ENCODE measurements at places on chromosomes 7 and 10.

GRCh38 chr10:112672706-112673105, 225.7 kb downstream of the VTI1A start:
- no peak for DNase-seq

GRCh38 chr7:22811746-22812280, 10.8 kb downstream of the TOMM7 start:
- no peak for DNase-seq

DNA sequence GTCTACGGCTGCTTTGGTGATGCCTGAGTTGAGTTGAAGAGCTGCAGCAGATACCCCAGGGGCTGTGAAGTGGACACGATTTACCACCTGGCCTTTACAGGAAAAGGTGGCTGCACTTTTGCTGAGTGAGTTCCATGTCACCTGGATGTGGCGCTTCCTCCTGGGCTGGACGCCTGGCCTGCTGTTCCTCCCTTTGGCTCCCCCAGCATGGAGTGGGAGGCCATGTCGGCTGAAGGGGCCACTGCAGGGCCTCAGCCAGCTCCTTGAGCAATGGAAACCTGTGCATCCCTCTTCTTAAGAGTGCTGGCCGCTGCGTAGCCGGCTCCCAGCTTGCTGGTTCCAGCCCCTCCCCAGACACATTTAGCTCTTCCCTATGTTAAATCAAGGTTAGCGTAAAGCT, 221.0 kb downstream of the GLRX3 start:
- DNase-seq, result no peak

DNA sequence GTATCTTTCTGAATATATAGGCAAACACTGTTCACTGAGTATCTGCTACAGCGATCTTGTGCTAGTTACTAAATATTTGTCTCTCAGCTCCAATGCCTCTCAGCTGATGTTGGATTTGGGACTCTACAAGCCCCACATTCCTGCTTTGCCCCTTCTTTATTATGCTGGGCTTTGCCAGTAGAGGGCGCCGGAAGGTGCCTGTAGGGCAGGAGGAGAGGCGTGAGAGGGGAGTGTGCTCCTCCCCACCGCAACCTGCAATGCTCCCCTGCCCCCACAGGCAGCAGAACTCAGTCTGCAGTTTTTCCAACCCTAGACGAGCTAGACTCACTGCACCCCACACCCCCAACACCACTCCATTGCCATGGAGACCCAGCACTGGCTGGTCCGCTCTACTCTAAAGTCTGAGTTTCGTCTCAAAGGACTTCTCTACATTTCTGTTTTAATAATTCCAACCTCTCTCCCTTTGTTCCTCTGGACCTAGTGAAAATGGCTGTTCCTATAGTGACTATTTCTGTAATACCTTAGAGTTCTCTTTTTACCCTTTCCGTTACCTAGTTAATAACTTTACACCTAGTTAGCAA, 337.6 kb downstream of the CCSER2 start:
- peak; percentile 15 for DNase-seq

DNA sequence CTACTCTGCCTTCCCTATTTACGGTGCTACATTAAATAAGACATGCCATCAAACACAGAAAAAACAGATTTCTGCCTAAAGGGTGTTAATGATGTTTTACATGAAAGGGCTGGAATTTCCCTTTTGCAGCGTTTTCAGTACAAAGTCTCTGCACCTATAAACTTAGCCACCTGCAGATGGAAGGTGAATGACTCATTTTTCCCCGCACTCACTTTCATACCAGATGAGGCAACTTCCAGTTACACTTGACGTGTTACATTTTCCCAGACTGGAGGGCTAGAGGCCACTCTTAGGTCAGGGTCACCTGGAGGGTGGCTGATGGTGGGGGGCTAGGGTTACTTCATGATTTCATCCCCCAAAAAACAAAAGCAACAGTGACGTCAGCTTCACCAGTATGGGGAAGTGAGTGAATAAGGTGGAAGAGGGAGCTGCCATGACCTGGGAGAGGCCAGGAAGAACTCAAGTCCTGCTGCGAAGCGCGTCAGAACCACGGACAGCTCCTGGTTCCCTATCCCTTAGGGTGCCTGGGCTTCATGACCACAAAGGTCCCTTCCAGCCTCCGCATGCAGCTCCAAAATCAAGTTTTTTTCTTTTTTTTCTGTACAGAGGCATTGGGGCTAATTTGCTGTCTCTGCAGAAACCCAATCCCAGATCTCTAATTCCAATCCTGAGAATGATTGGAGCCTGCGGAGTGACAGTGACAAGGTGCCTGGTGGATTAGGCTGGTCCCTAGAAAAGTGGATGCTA, 94.0 kb downstream of the ADARB2 start:
- DNase-seq, result peak; percentile 69

GRCh38 chr10:22364407-22365140, 19.3 kb downstream of the SPAG6 start:
- DNase-seq, result no peak

GRCh38 chr10:43427166-43427825, 9.6 kb upstream of the ZNF487 start:
- DNase-seq, result peak; percentile 55

DNA sequence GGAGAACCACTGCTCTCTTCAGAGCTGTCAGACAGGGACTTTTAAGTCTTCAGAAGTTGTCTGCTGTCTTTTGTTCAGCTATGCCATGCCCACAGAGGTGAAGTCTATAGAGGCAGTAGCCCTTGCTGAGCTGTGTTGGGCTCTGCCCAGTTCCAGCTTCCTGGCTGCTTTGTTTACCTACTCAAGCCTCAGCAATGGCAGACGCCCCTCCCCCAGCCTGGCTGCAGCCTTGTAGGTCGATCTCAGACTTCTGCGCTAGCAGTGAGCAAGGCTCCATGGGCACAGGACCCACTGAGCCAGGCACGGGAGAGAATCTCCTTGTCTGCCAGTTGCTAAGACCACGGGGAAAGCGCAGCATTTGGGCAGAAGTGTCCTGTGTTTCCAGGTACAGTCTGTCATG, 12.1 kb upstream of the CPA2 start:
- no peak for DNase-seq

- DNase-seq, result no peak
Measured at GRCh38 chr7:372932-373791, 83.2 kb downstream of the FOXL3 start.
